Daoy (cell line): ENCODE measurements at places on chromosomes 2 and 18. TPM values are rescaled to one million over a fixed set of nuclear protein-coding genes. Genes with fewer than 3 reads are reported as not detected.

DNA sequence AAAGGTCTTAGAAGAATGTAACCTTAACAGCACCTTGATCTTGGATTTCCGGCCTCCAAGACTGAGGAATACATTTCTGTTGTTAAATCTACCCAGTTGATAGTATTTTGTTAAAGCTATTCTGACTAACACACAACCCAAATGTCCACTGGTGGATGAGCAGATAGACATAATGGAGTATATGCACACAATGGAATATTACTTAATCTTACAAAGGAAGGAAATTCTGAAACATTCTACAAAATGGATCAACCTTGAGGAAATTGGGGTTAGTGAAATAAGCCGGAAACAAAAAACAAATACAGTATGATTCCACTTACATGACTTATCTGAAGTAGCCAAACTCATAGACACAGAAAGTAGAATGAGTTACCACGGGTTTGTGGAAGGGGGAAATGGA is 168.7 kb downstream of the ZNF804A start:
- no peak for DNase-seq

The AQP12B gene
- not detected in 2 replicates for total RNA-seq

The PLCD4 gene
- total RNA-seq, result 0.06 TPM in 1 of 2 replicates, not detected in the other

DNA sequence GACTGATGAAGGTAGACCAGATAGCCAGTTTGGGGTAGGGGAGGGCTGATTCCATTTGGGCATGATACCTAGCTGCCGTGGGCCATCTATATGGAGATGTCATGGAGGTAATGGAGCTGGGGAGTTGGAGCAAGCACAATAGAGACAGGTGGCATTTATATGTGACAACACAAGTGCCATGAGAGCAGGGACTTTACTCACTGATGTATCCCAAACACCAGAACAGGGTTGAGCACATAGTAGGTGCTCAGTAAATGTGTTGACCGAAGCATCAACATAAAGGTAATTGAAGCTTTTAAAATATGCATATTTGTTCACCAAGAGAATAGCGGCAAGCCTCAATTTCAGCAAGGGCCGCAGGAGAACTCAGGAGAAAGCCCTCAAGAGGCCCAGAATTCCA is 15.0 kb downstream of the SLC30A3 start:
- no peak for DNase-seq

- DNase-seq, result peak; percentile 21
Measured at GRCh38 chr2:10700078-10700803, 10.5 kb upstream of the NOL10 start.

The SLC14A1 gene
- total RNA-seq, result 1.9 and 7.5 TPM in 2 replicates

GRCh38 chr2:38626326-38627035 is 23.8 kb upstream of the HNRNPLL start:
- DNase-seq, result no peak

DNA sequence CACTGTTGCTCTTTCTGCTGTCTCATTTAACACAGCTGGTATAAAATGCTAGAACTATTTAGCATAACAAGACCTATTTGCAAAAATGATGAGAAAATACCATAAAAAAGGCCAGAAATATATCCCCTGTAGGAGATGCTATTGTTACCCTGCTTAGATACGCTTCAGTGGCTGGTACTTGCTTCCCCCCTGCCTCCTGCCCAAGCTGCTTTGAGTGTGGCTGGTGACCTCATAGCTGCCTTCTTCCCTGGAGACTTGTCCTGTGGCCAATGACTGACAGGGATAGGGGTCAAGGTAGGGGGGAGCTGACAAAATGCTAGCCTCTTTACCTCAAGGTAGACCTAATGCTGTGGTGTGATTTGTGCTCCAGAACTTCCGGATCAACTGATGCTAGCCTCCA is 150.2 kb upstream of the ZEB2 start:
- DNase-seq, result peak; percentile 5
